ENCODE measurements at places on chromosomes 13 and 19. TPM values are rescaled to one million over a fixed set of nuclear protein-coding genes. Genes with fewer than 3 reads are reported as not detected.

Gene ZNF180
- 8.9 TPM for total RNA-seq

Gene ZNF649
- 7.3 TPM for total RNA-seq

GRCh38 chr19:16873594-16873993, 15.2 kb upstream of the F2RL3 start:
- H3K27me3 ChIP-seq: no peaks in the 10 kb centered on the region
- no peak overlapping the region for H3K4me3 ChIP-seq
- DNase-seq: no peak
- no peak overlapping the region for H3K27ac ChIP-seq
- H3K4me1 ChIP-seq: peaks cover 6% of the 10 kb centered on the region

GRCh38 chr19:30742406-30742938, 370.3 kb downstream of the ZNF536 start:
- H3K27ac ChIP-seq: no peak overlapping the region
- no peaks in the 10 kb centered on the region for H3K4me1 ChIP-seq
- no peaks in the 10 kb centered on the region for H3K27me3 ChIP-seq
- no peaks in the 10 kb centered on the region for H3K36me3 ChIP-seq

DNA sequence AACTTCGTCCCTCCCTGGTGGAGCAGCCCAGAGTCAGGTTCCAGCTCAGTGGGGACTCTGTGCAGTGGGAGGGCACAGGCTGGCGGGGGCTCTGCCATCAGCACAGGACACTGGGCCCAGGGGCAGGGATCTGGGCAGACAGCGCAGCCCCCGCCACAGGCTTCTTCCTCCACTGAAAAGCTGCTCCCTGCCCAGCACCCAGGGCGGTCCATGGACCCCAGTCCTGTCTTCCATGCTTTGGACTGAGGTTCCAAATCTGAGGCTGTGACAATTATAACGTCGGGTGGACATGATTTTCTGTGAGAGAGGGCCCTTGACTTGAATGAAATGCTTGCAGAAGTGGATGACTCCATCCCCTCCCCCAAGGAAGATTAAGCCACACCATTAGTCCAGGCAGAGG, 21.2 kb upstream of the NCCRP1 start:
- H3K27me3 ChIP-seq: no peaks in the 10 kb centered on the region
- H3K36me3 ChIP-seq: peaks cover 22% of the 10 kb centered on the region
- H3K4me1 ChIP-seq: no peaks in the 10 kb centered on the region
- H3K27ac ChIP-seq: no peak overlapping the region

GRCh38 chr19:48671446-48671995, 1.3 kb downstream of the NTN5 start:
- H3K27me3 ChIP-seq: no peaks in the 10 kb centered on the region
- H3K27ac ChIP-seq: no peak overlapping the region
- H3K4me1 ChIP-seq: no peaks in the 10 kb centered on the region
- no peak for DNase-seq

Measured in GM12878 (cell line).